ENCODE measurements at places on chromosomes 11 and 22.

GRCh38 chr11:113602483-113602882 lies 103.6 kb downstream of the TMPRSS5 start:
- H3K27me3 ChIP-seq, result no peaks in the 10 kb centered on the region
- no peaks in the 10 kb centered on the region for H3K36me3 ChIP-seq

GRCh38 chr11:68574308-68574707 lies 110.0 kb upstream of the GAL start:
- H3K27ac ChIP-seq, result no peak overlapping the region
- H3K4me1 ChIP-seq, result no peaks in the 10 kb centered on the region
- H3K4me3 ChIP-seq, result no peak overlapping the region
- peaks cover 96% of the 10 kb centered on the region for H3K36me3 ChIP-seq

GRCh38 chr11:2462543-2462985 lies 17.8 kb downstream of the KCNQ1 start:
- no peaks in the 10 kb centered on the region for H3K36me3 ChIP-seq
- no peaks in the 10 kb centered on the region for H3K27me3 ChIP-seq
- DNase-seq, result no peak
- H3K27ac ChIP-seq, result no peak overlapping the region
- peaks cover 62% of the 10 kb centered on the region for H3K4me1 ChIP-seq

- H3K36me3 ChIP-seq, result peaks cover 46% of the 10 kb centered on the region
- no peak overlapping the region for H3K4me3 ChIP-seq
- DNase-seq, result no peak
- peaks cover 27% of the 10 kb centered on the region for H3K4me1 ChIP-seq
- no peak overlapping the region for H3K27ac ChIP-seq
These were observed 10.4 kb downstream of the SNAP29 start for GRCh38 chr22:20869234-20869633.

DNA sequence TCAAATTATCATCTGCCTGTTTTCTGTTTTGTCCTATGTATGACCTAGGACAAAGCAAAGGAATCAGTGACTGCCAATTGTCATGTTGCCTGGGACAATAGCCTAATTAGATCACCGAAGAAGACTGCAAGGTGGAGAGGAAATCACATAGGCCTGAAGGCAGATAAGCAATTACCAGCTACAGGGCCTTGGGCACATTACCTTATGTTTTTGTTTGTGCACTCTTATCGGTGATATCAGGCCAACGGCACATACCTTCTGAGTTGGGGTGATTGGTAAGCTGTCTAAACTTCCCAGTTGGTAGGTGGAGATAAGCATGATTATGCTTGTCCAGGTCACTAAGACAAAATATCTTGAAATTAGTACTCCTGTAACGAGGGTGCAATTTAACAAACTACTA lies 58.1 kb upstream of the FAM181B start:
- H3K36me3 ChIP-seq, result no peaks in the 10 kb centered on the region
- no peak overlapping the region for H3K4me3 ChIP-seq
- H3K27ac ChIP-seq, result no peak overlapping the region
- no peaks in the 10 kb centered on the region for H3K4me1 ChIP-seq
- DNase-seq, result no peak
- no peaks in the 10 kb centered on the region for H3K27me3 ChIP-seq

GRCh38 chr11:11336664-11337063 lies 16.4 kb downstream of the CSNK2A3 start:
- no peaks in the 10 kb centered on the region for H3K36me3 ChIP-seq
- peaks cover 2% of the 10 kb centered on the region for H3K27me3 ChIP-seq
- no peak for DNase-seq
- H3K4me1 ChIP-seq, result no peaks in the 10 kb centered on the region

- DNase-seq, result no peak
- H3K27ac ChIP-seq, result no peak overlapping the region
- no peaks in the 10 kb centered on the region for H3K4me1 ChIP-seq
- H3K4me3 ChIP-seq, result no peak overlapping the region
These were observed 7.4 kb downstream of the DESI1 start for GRCh38 chr22:41613456-41613855.

- peaks cover 38% of the 10 kb centered on the region for H3K4me1 ChIP-seq
- DNase-seq, result peak; percentile 83
- H3K4me3 ChIP-seq, result peak within 1 kb of the TSS; percentile 96
- peaks cover 33% of the 10 kb centered on the region for H3K36me3 ChIP-seq
- peak within 1 kb of the TSS; percentile 100 for H3K27ac ChIP-seq
These were observed at the start of gene ATG16L2 for GRCh38 chr11:72814286-72815109. ATG16L2 (plus strand) TSS chr11:72814411; CDS start chr11:72814446, 35 bp downstream.

GRCh38 chr11:72024069-72024754 lies 25.5 kb downstream of the IL18BP start:
- no peaks in the 10 kb centered on the region for H3K27me3 ChIP-seq
- H3K36me3 ChIP-seq, result peaks cover 95% of the 10 kb centered on the region
- H3K4me1 ChIP-seq, result peaks cover 20% of the 10 kb centered on the region
- DNase-seq, result no peak

DNA sequence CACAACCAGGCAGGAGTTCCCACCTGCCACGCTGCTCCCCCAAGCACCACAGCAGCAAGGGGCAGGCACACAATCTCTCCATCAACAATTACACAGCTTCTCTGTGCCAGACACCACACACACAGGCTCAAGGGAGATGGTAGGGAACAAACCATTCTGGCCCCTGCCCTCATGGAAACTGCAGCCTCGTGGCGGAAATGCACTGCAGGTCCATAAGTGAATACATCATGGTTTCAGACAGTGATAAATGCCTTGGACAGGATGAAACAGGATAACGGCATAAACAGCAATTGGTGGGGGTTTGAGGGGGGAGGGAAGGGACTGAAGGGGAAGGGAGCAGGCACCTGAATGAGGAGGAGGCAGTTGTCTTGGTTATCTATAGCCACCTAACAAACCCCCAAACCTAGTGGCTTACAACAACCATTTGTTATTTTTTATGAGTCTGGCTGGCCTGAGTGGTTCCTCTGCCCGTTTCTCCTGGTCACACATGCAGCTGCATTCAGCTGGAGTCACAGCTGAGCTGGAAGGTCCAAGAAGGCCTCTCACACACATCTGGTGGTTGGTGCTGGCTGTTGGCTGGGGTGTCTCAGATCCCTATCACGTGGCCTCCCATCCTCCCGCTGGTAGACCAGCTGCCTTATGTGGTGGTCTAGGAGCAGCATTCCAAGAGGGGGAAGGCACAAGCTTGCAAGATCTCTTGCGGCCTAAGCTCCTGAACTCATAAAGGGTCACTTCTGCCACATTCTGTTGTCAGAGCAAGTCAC lies 15.0 kb upstream of the YWHAH start:
- H3K36me3 ChIP-seq, result no peaks in the 10 kb centered on the region
- no peak overlapping the region for H3K4me3 ChIP-seq
- DNase-seq, result no peak
- H3K27ac ChIP-seq, result no peak overlapping the region
- H3K4me1 ChIP-seq, result no peaks in the 10 kb centered on the region

DNA sequence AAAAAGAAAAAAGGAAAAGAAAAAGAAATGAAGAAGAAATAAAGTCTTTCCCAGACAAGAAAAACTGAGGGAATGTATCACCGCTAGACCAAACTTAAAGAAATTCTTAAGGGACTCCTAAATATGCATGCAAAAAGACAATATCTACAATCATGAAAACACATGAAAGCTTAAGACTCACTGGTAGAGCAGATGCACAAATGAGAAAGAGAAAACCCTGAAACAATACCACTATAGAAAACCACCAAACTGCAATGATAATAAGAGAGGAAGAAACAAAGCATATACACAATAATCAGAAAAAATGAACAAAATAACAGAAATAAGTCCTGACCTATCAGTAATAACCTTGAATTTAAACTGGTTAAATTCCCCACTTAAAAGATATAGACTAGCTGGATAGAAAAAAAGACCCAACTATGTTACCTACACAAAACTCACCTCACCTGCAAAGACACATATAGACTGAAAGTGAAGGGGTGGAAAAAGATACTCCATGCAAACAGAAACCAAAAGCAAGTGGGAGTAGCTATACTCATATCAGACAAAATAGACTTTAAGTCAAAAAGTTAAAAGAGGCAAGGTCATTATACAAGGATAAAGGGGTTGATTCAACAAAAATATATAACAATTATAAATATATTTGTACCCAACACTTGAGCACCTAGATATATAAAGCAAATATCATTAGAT lies 61.3 kb upstream of the NARS2 start:
- DNase-seq, result no peak
- no peak overlapping the region for H3K4me3 ChIP-seq
- H3K27me3 ChIP-seq, result no peaks in the 10 kb centered on the region
- H3K4me1 ChIP-seq, result no peaks in the 10 kb centered on the region
- no peaks in the 10 kb centered on the region for H3K36me3 ChIP-seq

DNA sequence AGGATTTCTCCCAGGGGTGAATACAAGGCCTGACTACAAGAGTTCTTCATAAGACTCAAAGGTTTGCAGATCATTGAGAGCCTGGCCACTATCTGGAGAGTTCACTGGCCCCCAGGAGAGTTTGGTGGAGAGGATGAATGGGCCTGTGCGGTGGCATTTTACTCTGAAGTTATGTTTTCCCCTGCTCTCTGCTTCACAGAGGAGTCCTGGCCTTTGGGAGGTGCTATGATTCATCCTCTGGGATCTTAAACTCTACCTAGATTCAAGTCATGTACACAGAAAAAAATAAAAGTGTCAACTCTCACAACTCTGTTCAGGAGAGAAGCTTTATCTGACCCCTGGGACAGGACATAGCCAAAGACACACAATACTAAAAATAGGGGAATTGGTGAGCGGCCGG lies 159.1 kb upstream of the CARD18 start:
- no peaks in the 10 kb centered on the region for H3K4me1 ChIP-seq
- no peak for DNase-seq
- no peaks in the 10 kb centered on the region for H3K27me3 ChIP-seq
- no peaks in the 10 kb centered on the region for H3K36me3 ChIP-seq
- no peak overlapping the region for H3K4me3 ChIP-seq

DNA sequence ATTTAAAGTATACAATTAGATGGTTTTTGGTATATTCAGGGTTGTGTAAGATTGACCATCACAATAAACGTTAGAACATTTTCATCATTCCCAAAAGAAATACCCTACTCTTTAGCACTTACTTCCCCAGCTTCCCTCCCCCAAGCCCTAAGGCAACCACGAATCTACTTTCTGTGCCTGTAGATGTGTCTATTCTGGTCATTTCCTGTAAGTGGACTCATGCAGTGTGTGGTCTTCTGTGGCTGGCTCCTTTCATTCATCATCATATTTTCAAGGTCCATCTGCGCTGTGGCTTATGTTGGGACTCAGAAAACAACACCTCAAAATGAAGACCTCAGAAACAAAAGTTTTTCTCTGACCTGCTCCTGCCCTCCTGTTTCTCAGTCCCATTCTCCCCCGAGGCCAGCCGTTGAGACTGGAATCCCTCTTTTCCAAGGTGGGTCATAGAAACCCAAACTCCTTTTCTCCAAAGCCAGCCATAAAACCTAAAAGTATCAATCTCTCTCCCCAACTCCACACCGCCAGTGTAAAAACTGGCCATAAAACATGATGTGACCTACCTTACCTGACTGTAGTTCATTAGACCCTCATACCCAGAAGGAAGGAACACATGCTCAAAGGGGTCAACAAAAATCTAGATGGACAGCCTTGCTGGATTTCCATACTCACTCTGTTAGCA lies 12.9 kb upstream of the TMPRSS13 start:
- H3K27me3 ChIP-seq, result no peaks in the 10 kb centered on the region
- DNase-seq, result no peak
- no peak overlapping the region for H3K4me3 ChIP-seq

GRCh38 chr11:84471501-84471900 lies 1155.6 kb downstream of the DLG2 start:
- DNase-seq, result no peak
- H3K4me3 ChIP-seq, result no peak overlapping the region
- no peaks in the 10 kb centered on the region for H3K36me3 ChIP-seq
- no peak overlapping the region for H3K27ac ChIP-seq
- H3K4me1 ChIP-seq, result no peaks in the 10 kb centered on the region
- no peaks in the 10 kb centered on the region for H3K27me3 ChIP-seq

DNA sequence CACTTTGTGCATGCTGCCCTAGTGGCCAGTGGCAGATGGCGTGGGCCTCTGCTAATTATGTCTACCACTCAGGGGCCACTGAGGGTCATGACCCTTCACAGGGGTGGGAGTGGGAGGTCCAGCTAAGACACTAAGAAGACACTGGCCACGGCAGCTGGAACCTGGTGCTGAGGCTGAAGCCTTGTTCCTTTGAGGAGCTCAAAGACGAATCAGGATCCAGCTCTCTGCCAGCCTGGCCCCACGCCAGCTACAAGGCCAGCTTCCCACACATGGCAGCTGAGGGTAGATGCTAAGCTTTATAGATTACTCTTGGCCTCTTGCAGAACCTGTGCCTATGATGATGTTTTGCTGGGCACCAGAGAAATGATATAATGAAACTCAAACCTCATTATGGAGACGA lies 226.3 kb downstream of the DSCAML1 start:
- no peak overlapping the region for H3K27ac ChIP-seq
- no peak overlapping the region for H3K4me3 ChIP-seq
- H3K4me1 ChIP-seq, result no peaks in the 10 kb centered on the region
- no peaks in the 10 kb centered on the region for H3K27me3 ChIP-seq
- DNase-seq, result no peak

GRCh38 chr11:40513281-40513680 lies 946.2 kb downstream of the LRRC4C start:
- H3K27ac ChIP-seq, result no peak overlapping the region
- no peaks in the 10 kb centered on the region for H3K4me1 ChIP-seq
- H3K4me3 ChIP-seq, result no peak overlapping the region
- H3K36me3 ChIP-seq, result no peaks in the 10 kb centered on the region
- DNase-seq, result no peak
- no peaks in the 10 kb centered on the region for H3K27me3 ChIP-seq

GRCh38 chr11:112318184-112318591 lies 57.5 kb upstream of the PLET1 start:
- no peak for DNase-seq
- H3K4me1 ChIP-seq, result peaks cover 19% of the 10 kb centered on the region
- H3K4me3 ChIP-seq, result no peak overlapping the region
- no peaks in the 10 kb centered on the region for H3K36me3 ChIP-seq
- H3K27me3 ChIP-seq, result no peaks in the 10 kb centered on the region
- no peak overlapping the region for H3K27ac ChIP-seq

GRCh38 chr11:26834601-26835000 lies 112.7 kb upstream of the SLC5A12 start:
- H3K27me3 ChIP-seq, result no peaks in the 10 kb centered on the region
- no peaks in the 10 kb centered on the region for H3K36me3 ChIP-seq
- no peak overlapping the region for H3K27ac ChIP-seq
- DNase-seq, result no peak
- H3K4me1 ChIP-seq, result no peaks in the 10 kb centered on the region

DNA sequence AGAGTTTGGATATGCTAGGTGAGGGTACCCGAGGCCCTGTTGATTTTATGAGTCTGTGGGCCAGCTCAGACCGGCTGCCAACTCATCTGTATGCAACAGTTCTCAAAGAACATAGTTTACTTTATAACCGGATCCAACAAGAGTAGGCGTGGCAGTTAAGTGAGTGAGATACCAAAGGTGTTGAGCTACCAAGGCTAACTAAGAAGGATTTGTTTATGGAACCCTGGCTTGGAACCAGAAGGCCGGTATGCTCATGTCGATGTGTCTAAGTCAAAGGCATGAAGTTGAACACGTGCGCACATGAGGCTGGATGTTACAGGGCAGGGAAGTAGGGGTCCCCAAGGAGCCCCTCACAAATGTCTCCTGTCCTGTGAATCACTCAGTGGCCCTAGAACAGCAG lies at the start of gene KCNJ1:
KCNJ1 (minus strand) TSS at position 20 of the 400 bp plus-strand sequence. CDS start 27,053 bp downstream, outside the sequence.
- no peaks in the 10 kb centered on the region for H3K27me3 ChIP-seq
- no peak within 1 kb of the TSS for H3K27ac ChIP-seq
- no peaks in the 10 kb centered on the region for H3K36me3 ChIP-seq
- DNase-seq, result no peak

Measured in CD4-positive, alpha-beta T cell (primary cell).